ENCODE measurements at places on chromosomes 6 and 20.

- DNase-seq = no peak
These were observed 95.9 kb downstream of the GMDS start for GRCh38 chr6:2149361-2150006.

DNA sequence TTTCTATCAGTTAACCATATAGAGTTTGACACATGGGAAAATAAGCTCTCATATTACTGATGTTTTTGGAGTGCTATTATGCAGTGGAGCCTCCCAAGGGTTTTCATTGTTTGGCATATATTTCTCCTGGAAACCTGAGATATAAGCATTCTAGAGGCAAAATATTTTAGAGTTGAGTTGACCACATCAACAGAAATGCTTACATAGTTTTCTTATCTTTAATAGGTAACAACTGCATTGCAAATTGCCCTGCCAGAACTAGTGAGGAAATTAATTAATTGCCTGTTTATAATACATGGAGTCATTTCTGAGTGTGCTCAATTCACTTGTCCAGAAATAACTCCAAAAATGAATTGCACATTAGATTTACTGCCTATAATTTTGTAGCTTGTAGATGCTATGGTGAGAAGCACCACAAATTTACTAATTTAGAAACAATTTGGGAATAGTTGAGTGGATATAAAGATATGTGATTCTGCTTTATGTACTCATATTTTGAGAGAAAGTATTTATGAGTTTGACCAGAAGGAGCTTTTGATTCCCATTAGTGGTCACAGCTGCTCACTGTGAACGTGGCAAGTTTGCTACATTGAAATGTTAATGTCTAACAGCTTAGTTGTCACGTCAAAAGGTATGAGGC, 288.7 kb downstream of the CD109 start:
- no peak for DNase-seq

DNA sequence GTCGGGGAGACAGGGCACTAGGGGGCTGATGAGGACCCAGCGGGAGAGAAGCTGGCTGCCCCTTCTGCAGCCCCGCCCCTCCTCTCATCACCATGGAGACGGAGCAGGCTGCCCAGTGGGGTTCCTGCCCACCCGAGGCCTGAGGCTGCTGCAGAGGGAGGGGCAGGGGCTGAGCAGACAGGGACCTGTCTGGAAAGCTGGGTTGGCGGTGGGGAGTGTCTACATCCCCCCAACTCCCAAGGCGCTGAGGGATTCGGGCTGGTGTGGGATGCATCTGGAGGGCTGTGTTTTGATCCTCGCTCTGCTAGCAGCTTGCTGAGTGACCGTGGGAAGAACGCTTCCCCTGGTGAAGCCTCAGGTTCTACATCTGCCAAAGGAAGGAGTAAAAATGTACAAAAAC, 1.2 kb upstream of the BPI start:
- DNase-seq = no peak

GRCh38 chr6:107082045-107082444, 33.3 kb downstream of the BEND3 start:
- no peak for DNase-seq

Measured in liver (tissue), 10 donors.